HS-5 (cell line): ENCODE measurements at places on chromosomes 12 and 14.

DNA sequence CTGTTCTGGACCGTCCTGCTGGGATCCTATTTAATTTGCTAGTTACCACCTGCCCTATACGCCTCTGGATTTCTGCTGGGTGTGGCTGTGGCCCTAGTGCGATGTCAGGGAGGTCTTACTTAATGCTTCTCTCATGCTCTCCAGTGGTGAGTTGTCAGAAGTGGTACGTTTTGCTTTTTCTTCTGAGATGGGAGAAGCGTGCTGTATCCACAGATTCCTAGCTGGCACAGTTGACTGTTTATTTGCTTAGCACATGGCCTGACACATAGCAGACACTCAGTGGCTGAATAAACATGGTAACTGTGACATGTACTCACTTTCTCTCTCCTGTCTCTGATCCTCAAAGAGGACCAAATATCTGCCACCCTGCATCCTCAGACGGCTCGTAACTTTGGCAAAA, 107.3 kb downstream of the CACNA1C start:
- no peak for DNase-seq

- DNase-seq: no peak
These were observed 89.3 kb upstream of the RFX4 start for GRCh38 chr12:106493531-106493930.

- no peak for DNase-seq
These were observed 57.7 kb downstream of the ARF6 start for GRCh38 chr14:49950275-49951228.

- DNase-seq: no peak
These were observed 14.6 kb downstream of the CDKN3 start for GRCh38 chr14:54411371-54411770.

DNA sequence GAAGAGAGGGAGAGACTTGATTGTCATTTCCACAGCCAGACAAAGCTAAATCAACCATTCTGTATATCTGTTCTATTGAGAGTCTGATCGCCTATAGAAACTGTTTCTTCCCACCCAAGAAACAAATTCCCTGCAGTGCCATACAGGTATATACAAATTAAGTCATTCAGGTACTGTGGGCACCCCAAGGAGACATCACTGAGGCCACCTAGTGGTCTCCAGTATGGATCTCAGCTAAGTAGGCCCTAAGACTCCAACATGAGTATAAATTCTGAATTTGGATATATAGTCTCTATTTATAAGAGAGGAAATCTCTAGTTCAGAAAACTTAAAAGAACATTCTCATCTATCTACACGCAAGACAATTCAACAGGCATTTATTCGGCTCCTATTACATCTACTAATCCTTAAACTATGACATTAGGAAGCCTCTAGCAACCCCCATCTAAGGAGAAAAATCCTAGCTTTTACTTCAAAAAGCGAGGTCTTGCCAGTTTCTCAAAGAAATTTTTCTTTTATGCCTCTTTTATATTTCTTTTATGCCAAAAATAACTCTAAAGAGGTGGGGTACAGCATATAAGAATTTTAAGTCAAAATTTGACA, 62.6 kb downstream of the DCAF5 start:
- DNase-seq: no peak

DNA sequence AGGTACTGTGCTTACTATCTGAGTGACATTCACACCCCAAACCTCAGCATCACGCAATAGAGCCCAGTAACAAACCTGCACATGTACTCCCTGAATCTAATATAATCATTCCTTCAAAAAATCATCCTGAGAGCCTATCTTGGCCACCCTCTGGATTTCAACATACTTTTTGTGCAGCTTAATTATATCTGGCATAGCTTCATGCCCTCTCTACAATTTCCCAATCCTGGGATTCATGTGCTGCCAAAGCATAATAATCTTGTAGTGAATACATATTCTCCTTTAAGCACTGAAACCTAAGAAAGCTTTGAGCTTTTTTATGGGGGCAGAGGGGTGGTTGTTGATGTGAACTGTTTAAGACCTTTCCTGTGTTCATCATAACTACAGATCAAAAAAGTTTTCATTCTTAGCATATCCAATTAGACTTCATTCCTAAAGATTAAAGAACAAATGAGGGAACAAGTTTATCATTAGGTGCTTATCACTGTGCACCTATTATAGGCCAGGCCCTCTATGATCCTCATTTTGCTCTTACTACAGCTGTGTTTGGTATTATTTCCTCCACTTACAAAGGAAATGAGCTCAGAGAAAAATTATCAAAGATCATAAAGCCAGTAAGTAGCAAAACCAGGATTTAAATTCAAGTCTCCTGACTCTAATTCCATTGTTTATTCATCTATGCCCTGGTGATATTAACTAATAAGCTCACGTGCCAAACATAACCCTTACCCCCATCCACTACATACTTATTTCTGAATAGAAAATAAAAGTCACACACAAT, 51.2 kb downstream of the SINHCAF start:
- DNase-seq: no peak
